ENCODE measurements at places on chromosomes 1 and 21. TPM values are rescaled to one million over a fixed set of nuclear protein-coding genes. Genes with fewer than 3 reads are reported as not detected.

DNA sequence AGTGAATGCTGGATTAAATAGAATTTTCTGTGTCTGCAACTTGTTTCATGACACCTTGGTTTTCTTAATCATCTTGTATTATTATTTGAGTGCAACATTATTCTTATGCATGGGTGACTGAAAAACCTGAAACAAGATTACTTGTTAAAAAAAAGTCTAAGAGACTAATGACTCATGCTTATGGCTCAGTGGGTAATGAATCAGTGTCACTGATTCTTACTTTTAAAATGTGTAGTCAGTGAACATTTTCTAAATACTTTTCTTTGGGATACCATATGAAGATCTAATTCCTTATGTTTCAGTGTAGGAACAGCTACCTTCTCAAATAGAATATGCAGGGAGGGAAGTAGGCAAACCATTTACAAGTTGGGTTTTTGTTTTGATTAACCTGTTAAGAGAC, 65.5 kb downstream of the PRKAA2 start:
- DNase-seq: no peak

- DNase-seq: no peak
Measured at GRCh38 chr1:9653210-9653490, 1.6 kb downstream of the PIK3CD start.

DNA sequence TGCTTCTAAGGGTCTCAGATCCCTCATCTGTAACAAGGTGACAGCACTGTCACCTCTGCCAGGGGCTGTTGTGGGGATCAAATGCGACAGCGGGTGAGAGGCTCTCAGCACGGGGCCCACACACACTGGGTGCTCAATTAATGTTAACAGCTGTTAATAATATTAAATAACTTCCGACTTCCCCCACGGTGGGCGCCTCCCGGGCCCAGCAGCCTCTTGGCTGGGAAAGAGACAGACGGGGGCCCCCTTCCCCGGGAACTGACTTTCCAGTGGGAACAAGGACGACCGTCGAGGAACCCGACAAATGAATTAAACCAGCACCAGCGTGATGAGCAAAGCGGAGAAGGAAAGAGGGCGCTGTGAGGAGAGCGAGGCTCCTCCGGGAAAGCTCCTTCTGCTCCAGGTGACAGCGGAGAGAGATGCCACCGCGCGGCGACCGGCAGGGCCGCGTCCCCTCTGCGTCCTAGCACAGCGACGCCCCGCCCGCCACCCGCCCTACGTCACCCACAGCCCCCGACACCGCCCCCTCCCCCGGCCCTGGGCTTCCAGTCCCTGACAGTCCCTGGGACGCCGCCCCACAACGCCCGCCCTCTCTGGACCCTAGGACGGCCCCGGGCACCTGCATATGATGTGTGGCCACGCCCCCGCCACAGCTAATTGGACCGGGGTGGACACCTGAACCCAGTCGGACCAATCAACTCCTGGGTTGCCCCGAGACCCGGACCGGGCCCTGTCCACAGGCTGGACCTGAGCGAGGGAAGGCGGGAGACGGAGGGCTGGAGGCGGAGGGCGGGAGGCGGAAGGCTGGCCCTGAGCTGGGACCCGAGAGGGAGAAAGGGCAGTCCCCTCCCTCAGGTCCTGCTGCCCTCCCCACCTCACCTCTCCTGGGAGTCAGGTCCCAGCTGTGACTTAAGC, 38.2 kb downstream of the MATN1 start:
- peak; percentile 92 for DNase-seq

- no peak for DNase-seq
Measured at GRCh38 chr1:167776151-167776550, 54.4 kb downstream of the MPZL1 start.

- no peak for DNase-seq
Measured at GRCh38 chr1:156659661-156659987, 17.6 kb downstream of the NES start.

GRCh38 chr1:48560577-48560976, 88.6 kb upstream of the SPATA6 start:
- no peak for DNase-seq

DNA sequence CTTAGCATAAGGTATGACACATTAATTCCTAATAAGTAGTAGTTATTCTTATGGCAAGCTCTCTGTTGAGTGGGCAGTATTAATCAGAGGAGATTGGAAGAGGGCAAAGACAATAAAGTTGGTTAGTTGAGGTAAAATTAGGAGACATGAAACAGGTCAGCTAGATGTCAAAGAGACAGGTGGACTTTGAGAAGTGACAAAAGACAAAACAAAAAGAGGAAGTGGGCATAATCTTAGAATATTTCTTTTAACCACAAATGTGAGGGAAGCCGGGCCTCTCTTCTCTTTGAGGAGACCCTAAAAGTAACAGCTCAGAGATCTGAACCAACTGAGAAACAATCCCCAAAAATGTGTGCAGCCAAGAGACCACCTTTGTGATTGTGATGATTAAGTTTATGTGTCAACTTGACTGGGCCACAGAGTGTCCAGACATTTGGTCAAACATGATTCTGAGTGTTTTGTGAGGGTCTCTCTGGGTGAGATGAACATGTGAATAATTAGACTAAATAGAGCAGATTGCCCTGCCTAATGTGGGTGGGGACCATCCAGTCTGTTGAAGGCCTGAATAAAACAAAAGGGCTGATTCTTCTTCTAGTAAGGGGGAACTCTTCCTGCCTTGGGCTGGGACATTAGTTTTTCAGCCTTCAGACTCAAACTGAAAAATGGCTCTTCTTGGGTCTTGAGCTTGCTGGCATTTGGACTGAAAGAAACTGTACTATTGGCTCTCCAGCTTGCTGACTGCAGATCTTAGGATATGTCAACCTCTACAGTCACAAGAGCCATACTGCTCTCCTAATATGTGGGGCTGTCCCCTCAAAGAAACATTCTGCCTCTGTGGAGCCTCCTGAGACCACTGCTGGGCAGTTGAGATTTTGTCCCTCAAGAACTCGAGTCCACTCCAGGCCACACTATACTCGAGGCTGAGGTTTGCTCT, 40.0 kb downstream of the FCRL5 start:
- DNase-seq: no peak

DNA sequence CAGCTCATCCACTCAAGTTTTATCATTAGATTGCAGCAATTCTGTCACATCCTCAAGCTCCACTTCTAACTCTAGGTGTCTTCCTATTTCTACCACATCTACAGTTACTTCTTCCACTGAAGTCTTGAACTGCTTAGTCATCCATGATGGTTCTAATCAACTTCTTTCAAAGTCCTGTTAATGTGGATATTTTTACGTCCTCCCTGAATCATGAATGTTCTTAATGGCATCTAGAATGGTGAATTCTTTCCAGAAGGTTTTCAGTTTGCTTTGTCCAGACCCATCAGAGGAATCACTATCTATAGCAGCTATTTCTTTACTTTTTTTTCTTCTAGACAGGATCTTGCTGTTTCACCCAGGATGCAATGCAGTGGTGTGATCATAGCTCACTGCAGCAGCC, 78.0 kb upstream of the RNPC3 start:
- no peak for DNase-seq

GRCh38 chr1:1437904-1438376, 2.5 kb downstream of the VWA1 start:
- peak; percentile 80 for DNase-seq

GRCh38 chr21:16071761-16072160, 342.0 kb downstream of the USP25 start:
- DNase-seq: no peak

DNA sequence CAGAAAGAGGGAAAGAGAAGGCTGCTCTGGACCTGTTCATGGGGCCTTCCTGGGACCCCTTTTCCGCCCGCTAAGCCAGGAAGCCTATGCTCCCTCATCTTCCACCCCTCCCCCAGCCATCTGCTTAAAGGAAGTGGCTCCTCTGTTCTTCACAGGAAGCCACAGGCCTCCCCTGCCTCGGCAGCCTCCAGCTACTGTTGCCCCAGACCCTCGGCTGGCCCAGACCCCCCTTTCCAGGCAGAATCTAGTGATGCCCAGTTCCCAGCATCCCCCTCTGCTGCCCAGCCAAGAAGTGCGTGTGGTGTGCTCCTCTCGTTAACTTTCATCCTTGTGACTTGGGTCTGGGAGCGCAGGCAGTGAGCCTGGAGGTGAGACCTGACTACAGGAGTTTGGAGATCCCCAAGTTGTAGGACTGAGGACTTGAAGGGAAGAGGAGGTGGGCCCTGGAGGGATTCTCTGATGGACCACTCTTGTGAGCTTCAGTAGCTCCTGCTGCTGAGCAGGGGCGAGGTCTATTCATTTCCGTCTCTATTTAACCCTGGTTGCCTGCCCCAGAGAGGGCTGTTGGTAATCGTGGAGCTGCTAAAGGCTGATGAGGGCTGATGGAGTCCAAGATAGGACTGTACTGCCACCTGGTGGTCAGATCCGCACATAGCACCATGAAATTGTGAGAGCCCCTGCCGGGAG, 9.1 kb downstream of the IFI6 start:
- peak; percentile 57 for DNase-seq

- DNase-seq: no peak
Measured at GRCh38 chr1:152084853-152085252, 4.0 kb downstream of the TCHHL1 start.

DNA sequence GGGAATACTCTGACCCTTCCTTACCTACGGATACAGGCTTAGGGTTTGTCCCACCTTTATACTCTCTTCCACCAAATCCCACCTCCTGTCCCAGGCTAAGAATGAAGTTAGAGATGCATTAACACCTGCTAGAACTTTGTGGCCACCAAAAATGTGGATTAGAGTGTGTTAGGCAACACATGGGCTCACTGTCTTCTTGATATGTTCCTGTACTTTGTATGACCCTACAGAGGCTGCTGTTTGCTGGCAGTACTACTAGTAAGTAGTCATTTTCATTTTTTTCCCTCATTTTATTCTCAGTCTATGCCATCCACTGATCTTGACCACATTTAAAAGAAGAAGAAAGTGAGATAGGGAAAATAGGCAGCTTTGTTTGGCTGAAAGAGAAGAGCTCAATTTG, 21.0 kb upstream of the TMEM39B start:
- no peak for DNase-seq

- DNase-seq: no peak
Measured at GRCh38 chr21:42480736-42481135, 15.3 kb downstream of the RSPH1 start.

DNA sequence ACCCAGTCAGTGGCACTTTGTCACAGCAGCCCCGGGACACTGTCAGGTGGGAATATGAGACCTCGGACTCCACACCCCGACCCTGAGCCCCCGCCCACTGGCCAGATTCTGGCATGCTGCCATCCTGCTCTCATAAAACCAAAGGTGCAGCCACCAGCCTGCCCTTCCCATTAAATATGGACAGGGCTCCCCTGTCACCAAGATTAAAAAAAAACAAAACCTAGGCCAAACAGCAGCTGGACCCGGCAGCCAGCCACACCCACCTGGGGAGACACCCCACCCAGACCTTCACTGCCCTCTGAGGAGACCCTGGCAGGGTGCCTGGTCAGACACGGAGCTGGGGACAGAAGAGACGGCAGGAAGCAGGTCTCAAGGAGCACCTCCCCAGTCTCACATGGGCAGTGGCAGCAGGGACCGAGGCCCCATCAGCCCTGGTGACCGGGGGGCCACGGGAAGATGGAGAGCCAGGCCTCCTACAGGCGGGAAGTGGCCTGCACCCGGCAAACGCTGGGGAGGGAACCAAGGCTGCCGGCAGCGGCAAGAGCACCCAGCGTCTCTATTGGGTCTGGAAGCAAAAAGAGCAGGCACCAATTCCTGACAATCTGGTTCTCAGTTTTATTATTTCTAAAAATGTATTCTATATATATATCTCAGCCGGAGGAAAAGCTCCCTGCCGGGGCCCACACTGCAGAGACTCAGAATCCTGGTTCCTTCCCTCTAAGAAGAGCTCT, 61.9 kb downstream of the ACOT7 start:
- DNase-seq: no peak

DNA sequence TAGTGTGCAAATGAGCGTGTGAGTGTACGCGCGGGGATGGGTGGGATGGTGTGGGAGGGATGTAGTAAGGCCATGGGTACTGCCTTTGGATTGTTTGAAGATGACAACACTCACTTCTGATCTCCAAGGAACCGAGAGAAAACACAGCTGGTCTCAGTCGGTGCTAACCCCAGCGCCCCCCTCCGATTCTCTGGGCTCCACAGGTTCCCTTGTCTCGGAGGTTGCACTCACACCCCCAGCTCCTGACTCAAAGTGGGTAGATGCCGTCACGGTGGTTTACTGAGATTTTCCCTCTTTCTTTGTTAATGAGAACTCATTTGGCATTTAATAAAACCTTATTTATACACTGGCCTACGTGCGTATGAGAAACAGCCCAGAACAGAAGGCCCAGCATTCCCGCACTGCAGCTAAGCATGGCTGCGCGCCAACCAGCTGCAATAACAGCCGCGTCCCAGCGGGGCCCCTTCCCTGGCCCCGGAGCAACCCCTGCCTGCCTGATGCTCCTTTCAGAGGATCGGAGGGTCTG, 25.8 kb downstream of the ABCA4 start:
- DNase-seq: peak; percentile 54

The PPM1J gene
- total RNA-seq: 1.1 TPM

The TMEM200B gene
- total RNA-seq: 6.3 TPM

The SIK1 gene
- 8.0 TPM for total RNA-seq

The GJA8 gene
- not detected for total RNA-seq

The TRAF5 gene
- total RNA-seq: 16.2 TPM

The SYDE2 gene
- 7.2 TPM for total RNA-seq

The FNDC5 gene
- total RNA-seq: 0.22 TPM

The TSSK3 gene
- 1.2 TPM for total RNA-seq

The S100A5 gene
- not detected for total RNA-seq

The XCL1 gene
- 0.24 TPM for total RNA-seq

The LCE2D gene
- total RNA-seq: not detected

The HSD3B1 gene
- total RNA-seq: 0.70 TPM

The CHD1L gene
- 37.4 TPM for total RNA-seq

The NFIA gene
- total RNA-seq: 51.4 TPM

The TMPRSS2 gene
- 471 TPM for total RNA-seq

The CD48 gene
- total RNA-seq: 2.2 TPM

The PCP4 gene
- 6.5 TPM for total RNA-seq

The LMX1A gene
- 0.64 TPM for total RNA-seq

The ALX3 gene
- not detected for total RNA-seq

The ESRRG gene
- total RNA-seq: 0.73 TPM
